Glomerular endothelial cell (primary cell): ENCODE measurements at places on chromosomes 6 and 20. TPM values are rescaled to one million over a fixed set of nuclear protein-coding genes. Genes with fewer than 3 reads are reported as not detected.

GRCh38 chr6:101878554-101879276, 485.2 kb downstream of the GRIK2 start:
- no peak for DNase-seq

DNA sequence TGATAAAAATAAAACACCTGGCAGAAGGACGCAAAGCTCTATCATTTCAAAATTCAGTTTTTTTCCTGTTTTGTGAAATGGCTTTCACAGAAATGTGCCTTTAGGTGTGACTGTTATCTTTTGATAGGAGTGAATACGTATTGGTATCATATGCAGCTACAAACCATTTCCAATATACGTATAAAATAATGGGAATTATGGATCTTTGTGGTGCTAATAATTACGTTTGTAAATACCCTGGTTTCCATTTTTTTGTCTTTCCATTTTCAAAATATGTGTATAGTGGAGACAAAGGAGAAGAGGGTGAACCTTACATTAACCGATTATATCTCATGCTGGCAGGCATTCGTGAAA, 108.7 kb upstream of the GMDS start:
- DNase-seq = no peak

- DNase-seq = no peak
Observed at GRCh38 chr6:128483472-128484135, 36.8 kb downstream of the PTPRK start.

- DNase-seq = no peak
Observed at GRCh38 chr6:28480253-28480932, 35.2 kb downstream of the GPX6 start.

GRCh38 chr6:21321076-21321475, 272.5 kb upstream of the SOX4 start:
- DNase-seq = no peak

- no peak for DNase-seq
Observed at GRCh38 chr6:98834060-98835031, at the start of gene POU3F2. Gene POU3F2 (plus strand): TSS chr6:98834574. CDS start chr6:98834874, 300 bp downstream.

RAB22A gene
- 21.0 and 21.8 TPM in 2 replicates for total RNA-seq

- DNase-seq = peak; percentile 63
Observed at GRCh38 chr6:154865291-154865690, 129.8 kb upstream of the TIAM2 start.

- DNase-seq = peak; percentile 72
Observed at GRCh38 chr20:37693635-37694626, at the start of gene CTNNBL1. Gene CTNNBL1 (plus strand): TSS chr20:37694030. CDS start chr20:37694123, 93 bp downstream.

DNA sequence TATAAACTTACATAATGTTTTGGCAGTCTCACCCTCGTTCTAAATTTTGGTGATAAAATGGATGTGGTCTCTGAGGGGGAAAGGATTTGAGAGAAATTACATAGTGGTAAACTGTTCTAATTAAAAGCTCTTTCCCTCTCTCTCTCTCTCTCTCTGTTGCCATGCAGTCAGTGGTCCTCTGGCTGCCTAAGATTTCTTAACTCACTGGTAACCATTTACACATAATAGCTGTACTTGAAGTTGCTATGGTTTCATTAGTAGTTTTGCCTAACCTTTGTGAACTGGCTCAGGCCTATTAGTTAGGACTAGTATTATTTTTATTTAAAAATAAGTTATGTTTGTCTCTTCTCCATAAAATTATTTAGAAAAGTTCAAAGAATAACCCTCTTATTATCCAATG, 42.0 kb downstream of the MAPK14 start:
- DNase-seq = no peak

GRCh38 chr6:49966334-49966733, 2.4 kb upstream of the DEFB114 start:
- DNase-seq = no peak

DNA sequence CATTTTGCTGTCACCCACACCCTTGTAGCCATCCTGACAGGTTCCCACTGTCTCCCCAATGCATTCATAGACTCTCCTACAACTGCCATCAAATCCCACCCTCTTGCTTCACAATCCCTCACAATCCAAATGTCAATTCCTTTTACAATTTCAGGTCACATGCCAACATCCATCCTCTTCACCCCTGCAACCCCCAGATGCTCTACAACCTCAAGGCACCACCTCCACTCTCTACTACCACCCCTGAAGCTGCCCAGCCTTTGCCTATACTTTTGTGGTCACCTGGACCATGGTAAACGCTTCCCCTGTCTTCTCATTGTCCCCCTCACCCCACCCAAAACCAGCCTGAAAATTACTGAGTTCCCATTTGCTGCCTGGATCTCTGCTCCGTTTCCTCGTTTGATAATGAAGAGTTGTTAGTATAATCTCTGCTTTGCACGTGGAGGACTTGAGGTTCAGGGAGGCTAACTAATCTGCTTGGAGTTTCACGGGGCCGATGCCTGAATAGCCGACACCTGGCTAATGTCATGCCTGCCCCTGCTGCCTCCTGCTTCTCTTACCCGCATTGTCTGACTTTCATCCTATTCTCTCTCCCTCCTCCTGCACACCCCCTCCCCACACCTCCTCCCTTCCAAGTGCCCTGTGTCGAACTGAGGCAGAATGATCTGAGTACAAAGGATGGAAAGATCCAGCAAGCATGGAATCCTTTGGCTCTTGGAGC, 82.4 kb upstream of the TOX2 start:
- DNase-seq = no peak

SIRPA gene
- 34.8 and 35.6 TPM in 2 replicates for total RNA-seq

DNA sequence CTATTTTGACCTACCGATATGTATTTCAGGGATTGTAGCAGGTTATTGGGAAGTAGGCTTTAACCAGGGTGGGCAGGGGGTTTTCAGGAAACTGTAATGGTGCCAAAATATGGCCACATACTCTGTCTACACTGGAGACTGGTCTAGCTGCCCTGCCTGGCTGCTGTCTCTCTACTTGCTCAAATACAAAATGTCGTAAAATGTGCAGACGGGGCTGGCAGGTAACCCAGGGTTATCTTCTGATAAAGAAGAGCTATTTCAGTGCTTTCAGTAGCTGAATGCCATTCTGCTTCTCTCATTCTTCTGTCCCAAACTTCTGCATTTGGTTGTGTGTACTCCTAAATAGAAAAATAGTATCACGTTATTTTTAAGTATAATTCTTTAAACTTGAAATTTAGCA, 616.2 kb downstream of the EPM2A start:
- no peak for DNase-seq

DNA sequence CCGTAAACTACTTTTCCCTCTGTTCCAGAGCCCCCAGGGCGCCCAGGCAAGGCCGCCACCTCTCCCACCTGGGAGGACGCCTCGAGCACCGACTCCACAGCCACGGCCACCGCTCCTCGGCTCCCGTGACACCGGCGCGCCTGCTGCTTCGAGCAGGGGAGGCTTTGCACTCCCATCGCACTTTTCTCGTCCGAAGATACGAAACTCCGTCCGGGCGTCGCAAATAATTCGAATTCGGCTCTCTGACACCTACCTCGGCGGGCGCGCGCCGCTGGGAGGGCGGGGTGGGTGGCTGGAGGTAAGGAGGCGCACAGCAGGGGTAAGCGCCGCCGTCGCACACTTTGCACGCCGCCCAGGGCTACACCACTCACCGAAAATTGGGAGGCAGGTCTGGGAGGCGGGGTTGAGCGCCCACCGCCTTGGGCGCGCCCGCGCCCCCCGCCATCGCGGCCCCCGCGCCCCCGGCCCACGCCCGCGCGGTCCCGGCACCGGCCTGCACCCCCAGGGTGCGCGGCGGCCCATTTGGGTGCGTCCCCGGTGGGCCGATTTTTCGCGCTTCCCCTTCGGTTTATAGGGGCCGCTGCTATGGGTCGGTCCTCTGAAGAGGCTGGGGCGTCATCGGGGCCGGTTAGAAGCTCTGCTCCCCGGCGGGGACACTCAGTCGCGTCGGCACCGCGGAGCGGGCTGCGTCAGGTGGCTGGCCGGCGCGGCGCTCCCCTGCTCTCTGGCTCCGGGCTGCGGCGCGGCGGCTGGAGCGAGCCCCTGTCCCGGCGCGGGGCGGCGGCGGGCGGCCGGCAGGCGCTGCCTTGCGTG, 36.2 kb downstream of the GNAS start:
- DNase-seq = no peak

DNA sequence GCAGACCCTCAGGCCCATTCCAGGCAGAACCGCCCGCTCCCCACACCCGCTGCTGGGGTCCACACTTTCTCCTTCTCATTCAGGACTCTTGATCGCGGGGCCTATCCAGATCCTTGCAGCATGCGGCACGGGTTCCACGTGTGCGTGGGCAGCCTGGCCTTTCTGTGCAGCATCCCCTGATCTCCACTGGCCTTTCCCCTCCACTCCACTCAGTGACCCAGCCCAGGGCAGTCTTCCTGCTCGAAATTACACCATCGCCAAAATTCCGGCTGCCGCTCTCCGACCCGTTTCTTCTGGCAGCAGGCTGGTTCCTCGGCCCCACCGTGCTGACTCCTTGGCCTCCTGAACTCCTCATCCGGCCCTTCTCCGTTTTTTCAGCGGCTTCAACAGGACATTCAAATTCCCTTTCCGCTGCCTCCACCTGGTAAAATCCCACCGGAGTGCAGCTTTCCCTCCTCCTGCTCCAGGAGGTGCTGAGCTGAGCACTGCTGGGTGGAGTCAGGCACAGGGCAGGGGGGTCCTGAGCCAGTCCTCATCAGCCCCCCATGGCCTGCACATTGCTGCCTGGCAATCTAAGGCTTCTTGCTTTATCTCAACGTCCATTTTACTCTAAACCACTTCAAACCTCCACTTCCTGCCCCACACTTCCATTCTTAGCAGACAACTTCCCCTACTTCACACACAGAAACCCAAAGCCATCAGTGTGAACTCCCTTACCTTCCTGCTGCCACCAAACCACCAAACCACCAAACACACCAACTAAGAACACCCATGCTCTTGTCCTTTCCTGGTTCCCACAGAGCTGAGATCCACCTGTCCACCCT, 9.0 kb downstream of the SFT2D1 start:
- DNase-seq = no peak

GRCh38 chr6:2000962-2001361, 244.4 kb downstream of the GMDS start:
- DNase-seq = no peak

GRCh38 chr6:132812756-132813172, 1.6 kb upstream of the RPS12 start:
- no peak for DNase-seq

- no peak for DNase-seq
Observed at GRCh38 chr20:33162753-33163152, 5.2 kb upstream of the BPIFA2 start.

DNA sequence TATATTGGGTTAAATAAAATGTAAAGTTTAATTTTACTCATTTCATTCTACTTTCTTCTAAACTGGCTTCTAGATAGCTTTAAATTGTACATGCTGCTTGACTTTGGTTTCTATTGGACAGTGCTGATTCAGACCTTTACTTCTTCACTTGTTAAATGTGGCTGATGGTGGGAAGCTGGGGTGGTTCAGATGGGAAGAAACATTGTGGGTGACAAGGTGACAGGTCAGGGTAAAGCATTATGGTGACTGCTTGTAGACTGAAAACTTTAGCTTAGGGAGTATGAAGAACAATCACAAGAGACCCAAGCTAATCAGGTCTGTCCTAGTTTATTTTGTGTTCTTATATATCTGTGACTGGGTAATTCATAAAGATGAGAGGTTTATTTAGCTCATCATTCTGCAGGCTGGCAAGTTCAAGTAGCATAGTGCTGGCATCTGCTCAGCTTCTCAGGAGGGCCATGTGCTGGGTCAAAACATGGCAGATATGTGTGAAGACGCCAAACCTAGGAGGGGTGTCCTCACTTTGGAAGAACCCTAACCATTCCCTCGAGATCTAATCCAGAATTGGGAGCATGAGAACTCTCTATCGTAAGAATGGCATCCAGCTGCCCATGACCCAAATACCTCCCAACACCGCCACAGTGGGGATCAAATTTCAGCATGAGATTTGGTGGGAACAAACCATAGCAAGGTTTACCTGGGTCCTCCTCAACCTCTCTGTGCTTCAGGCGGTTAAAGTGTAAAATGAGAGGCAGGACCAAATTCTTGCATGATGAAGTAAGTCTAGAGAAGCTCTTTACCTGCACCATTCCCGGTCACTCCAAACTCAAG, 102.8 kb downstream of the FYN start:
- DNase-seq = no peak

DNA sequence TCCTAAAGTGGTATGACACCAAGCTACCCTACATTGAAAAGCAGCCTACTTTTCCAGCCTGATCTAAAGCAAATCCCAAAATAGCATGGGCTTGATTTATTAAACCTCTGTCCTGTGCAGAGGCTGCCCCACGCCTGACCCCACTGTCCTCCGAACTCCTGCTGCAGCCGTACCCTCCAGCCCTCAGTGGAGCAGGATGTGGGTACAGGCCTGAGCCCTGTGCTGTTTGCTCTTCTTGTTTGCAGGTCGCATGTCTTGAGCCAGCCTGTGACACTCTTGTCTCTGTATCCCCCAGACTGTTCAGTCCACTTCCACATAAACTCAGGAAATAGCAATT, 61.2 kb downstream of the RPP40 start:
- DNase-seq = no peak

ENPP4 gene
- 4.1 and 4.9 TPM in 2 replicates for total RNA-seq

- DNase-seq = no peak
Observed at GRCh38 chr6:90083891-90084290, 189.6 kb downstream of the GJA10 start.

GRCh38 chr6:138550346-138550767, 51.1 kb upstream of the NHSL1 start:
- DNase-seq = no peak

- no peak for DNase-seq
Observed at GRCh38 chr6:27867051-27867944, 44.9 kb downstream of the OR2B2 start.

GRCh38 chr20:51602131-51602530, 59.6 kb upstream of the NFATC2 start:
- DNase-seq = no peak

DNA sequence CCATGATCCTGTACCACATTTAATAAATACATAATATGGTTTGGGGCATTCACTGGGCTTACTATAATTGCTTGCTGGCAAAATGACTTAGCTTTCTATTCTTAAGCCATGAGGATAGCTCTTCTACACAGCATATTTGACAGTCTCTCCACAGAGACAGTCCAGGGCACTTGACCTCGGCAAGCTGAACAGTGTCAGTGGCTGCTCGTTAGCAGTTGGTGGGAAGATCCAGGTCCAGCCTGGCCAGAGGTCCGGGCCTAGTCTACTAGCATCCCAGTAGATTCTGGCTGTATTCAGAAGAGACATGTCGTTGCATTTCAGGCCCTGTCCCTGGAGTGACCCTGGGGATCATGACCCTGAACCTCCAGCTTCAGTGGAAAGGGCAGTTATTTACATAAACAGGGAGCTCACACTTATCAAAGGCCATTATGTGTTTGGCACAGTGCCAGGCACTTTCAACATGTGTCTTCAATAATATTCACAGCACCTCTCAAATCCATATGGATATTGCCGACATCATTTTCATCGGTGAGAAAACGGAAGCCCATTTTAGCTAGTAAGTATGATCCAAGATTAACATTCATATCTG, 139.0 kb downstream of the IMPG1 start:
- no peak for DNase-seq

TRIM40 gene
- total RNA-seq = not detected in 2 replicates

POPDC3 gene
- total RNA-seq = 5.0 and 9.7 TPM in 2 replicates

- no peak for DNase-seq
Observed at GRCh38 chr6:8329562-8329961, 105.8 kb downstream of the SLC35B3 start.

ULBP2 gene
- total RNA-seq = 9.7 and 19.0 TPM in 2 replicates

- no peak for DNase-seq
Observed at GRCh38 chr6:119676230-119676629, 326.7 kb upstream of the MAN1A1 start.

FKBP1C gene
- 0.41 and 0.73 TPM in 2 replicates for total RNA-seq

BMP7 gene
- total RNA-seq = 3.6 TPM in 1 of 2 replicates, not detected in the other
